ENCODE measurements at places on chromosomes 5 and 9. TPM values are rescaled to one million over a fixed set of nuclear protein-coding genes. Genes with fewer than 3 reads are reported as not detected.

DNA sequence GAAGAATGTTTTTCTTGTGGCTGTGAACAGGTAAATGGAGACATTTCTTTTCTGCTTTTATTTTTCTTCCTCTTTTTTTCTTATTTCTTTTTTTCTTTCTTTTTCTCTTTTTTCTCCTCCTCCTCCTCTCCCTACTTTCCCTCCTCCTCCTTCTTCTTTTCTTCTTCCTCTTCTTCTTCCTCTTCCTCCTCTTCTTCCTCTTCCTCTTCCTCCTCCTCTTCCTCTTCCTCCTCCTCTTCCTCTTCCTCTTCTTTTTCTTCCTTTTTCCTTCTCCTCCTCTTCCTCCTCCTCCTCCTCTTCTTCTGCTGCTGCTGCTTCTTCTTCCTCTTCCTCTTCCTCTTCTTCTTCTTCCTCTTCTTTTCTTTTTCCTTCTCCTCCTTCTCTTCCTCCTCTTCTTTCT, 65.3 kb upstream of the NTRK2 start:
- no peak for DNase-seq
- H3K4me1 ChIP-seq: no peaks in the 10 kb centered on the region
- H3K27ac ChIP-seq: no peak overlapping the region

DNA sequence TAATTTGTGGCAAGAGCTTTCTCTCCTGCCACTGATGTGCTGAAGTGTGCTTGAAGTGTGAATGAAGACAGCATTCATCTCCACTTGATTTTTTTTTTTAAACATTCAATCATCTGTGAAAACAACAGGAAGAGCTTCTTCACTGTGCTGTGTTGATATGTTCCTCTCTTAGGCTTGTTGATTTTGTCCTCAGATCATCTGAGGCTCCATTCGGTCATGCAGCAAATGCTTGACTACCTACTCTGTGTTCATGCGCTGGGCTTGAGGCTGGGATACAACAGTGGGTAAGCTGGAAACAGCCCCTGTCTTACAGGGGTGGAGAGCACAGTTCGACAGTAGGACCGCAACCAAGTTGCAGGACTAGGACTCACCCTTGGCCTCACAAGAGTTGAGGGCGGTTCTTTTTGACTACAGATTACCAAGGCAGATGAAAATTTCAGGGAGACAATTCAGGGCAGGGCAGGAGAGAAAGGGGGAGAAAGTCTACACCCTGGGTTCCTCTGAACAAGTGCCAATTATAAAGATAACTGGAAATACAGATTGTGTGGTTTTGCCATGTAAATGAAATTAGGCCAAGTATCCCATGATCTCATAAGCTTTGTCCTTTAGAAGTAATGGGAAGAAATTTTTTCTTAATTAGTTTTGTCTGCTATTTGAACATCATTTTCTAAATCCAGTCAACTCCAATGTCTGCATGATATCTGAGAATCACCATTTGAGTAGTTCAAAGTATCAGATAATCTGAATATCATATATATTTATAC, 31.0 kb upstream of the F2R start:
- H3K36me3 ChIP-seq: peaks cover 20% of the 10 kb centered on the region
- H3K27ac ChIP-seq: no peak overlapping the region
- H3K4me1 ChIP-seq: no peaks in the 10 kb centered on the region

DNA sequence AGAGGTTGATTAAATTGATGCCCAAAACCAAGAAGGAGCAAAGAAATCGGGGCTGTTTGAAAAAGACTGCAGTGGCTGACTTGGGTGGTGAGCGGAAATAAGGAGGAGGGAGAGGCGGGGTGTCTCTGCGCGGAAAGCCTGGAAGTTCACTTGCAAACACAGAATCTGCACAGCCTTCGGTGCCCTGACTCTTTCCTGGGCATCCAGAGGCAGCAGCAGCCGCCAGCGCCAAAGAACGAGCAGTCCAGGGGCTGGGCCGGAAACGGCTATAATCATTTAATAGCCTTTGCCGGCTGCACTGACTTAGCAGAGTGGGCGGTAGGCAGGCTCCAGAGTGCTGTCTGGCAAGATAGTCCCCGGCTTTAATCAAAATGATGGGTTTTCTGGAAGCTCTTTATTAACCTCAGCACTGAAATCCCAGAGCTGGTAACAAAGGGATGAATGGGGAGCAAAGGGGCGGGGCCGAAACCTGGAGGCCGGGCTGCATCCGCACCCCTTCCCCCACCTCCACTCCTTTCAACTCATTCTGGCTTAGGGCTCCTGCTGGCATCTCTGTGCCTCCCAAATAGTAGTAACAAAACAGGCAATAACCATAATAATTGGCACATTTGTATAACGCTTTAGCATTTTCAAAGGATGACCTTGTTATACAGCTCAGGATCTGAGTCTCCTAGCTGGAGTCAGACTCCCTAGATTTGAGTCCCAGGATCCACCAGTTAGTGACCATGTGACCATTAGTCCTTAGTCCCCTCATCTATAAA, 35.7 kb downstream of the PCDHAC2 start:
- H3K27ac ChIP-seq: no peak overlapping the region
- no peak for DNase-seq
- H3K27me3 ChIP-seq: peaks cover 8% of the 10 kb centered on the region
- no peak overlapping the region for H3K4me3 ChIP-seq
- H3K36me3 ChIP-seq: no peaks in the 10 kb centered on the region

- no peak overlapping the region for H3K4me3 ChIP-seq
- H3K36me3 ChIP-seq: no peaks in the 10 kb centered on the region
- H3K27ac ChIP-seq: no peak overlapping the region
- H3K27me3 ChIP-seq: no peaks in the 10 kb centered on the region
Observed at GRCh38 chr5:56673171-56673570, 142.2 kb upstream of the MAP3K1 start.

The BTNL8 gene
- total RNA-seq: 0.13 TPM

The AMBP gene
- not detected for total RNA-seq

The PCDHB6 gene
- not detected for total RNA-seq

- no peaks in the 10 kb centered on the region for H3K36me3 ChIP-seq
- no peaks in the 10 kb centered on the region for H3K27me3 ChIP-seq
- no peak for DNase-seq
- no peak overlapping the region for H3K27ac ChIP-seq
- no peaks in the 10 kb centered on the region for H3K4me1 ChIP-seq
- H3K4me3 ChIP-seq: no peak overlapping the region
Observed at GRCh38 chr5:8304341-8304740, 435.4 kb downstream of the MTRR start.

DNA sequence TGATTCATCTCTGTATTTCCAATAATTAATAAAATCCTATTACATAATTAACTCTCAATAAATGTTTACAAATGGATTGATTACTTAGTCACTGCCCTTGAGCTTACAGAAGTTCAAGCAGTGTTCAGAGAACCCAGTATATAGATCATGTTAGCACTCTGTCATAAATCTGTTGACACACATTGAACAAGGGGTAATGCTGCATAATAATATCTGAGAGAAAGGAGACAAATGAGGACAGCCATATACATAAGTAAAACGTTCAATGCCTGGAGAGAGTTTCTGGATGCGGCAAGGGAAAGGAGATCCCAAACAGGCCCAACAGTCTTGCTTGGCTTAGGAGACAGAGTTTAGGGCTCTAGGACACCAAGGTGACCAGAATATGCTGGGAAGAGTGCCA, 270.2 kb downstream of the FBXL17 start:
- no peak for DNase-seq
- H3K27ac ChIP-seq: no peak overlapping the region
- no peaks in the 10 kb centered on the region for H3K27me3 ChIP-seq
- H3K36me3 ChIP-seq: no peaks in the 10 kb centered on the region
- H3K4me1 ChIP-seq: no peaks in the 10 kb centered on the region

DNA sequence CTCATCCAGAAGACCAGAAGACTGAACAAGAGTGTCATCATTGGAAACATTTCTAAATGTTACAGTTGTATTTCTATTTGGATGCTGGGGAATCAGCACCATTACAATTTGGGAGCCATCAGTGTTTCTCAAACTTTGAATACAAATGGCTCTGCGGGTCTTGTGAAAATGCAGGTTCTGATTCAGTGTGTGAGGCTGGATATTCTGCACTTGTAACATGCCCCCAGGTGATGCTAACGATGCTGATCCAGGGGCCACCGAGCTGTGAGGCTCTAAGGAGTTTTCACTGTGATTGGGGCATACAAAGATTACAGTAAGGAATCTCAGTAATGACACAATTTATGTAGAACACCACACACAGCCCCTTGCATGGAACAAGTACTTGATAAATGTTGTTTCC, 167.7 kb downstream of the ACTL7B start:
- no peaks in the 10 kb centered on the region for H3K4me1 ChIP-seq
- no peak for DNase-seq
- H3K36me3 ChIP-seq: no peaks in the 10 kb centered on the region
- H3K4me3 ChIP-seq: no peak overlapping the region
- no peak overlapping the region for H3K27ac ChIP-seq

DNA sequence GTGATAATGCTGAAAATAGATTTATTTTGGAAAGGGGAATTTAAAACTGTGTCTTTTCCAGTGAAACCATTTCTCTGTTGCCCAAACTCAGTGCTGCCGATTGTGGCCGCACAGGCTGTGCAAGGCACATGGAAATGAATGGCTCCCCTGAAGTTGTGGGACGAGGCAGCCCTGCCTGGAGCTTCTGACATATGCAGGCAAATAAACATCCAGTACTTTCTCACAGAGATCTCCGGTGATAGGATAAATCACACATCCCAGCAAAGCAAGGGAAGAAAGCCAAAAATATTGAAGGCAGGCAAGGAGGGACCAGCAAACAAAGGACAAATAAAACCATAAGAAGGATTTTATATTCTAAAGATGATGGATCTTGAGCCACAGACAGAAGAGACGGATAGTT, 464.5 kb downstream of the MTRR start:
- no peak overlapping the region for H3K4me3 ChIP-seq
- H3K4me1 ChIP-seq: no peaks in the 10 kb centered on the region
- no peaks in the 10 kb centered on the region for H3K36me3 ChIP-seq

DNA sequence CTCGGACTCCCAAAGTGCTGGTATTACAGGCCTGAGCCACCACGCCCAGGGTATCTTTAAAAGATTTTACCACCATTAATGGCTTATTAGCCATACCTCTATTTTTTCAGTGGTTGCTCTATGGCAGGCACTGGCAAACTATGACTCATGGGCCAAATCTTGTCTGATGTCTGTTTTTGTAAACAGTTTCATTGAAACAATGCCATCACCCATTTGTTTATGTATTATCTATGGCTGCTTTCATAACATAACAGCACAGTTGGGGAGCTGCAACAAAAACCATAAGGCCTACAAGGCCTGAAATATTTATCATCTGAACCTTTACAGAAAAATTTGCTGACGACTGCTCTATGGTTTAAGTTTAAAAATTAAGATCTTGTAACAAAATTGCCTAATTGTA, 66.8 kb downstream of the SLC38A9 start:
- H3K4me1 ChIP-seq: peaks cover 8% of the 10 kb centered on the region
- DNase-seq: no peak
- no peak overlapping the region for H3K4me3 ChIP-seq

GRCh38 chr5:1019001-1019905, 10.7 kb downstream of the NKD2 start:
- H3K27me3 ChIP-seq: no peaks in the 10 kb centered on the region
- peak; percentile 25 for DNase-seq
- H3K36me3 ChIP-seq: no peaks in the 10 kb centered on the region
- H3K27ac ChIP-seq: no peak overlapping the region
- no peak overlapping the region for H3K4me3 ChIP-seq

DNA sequence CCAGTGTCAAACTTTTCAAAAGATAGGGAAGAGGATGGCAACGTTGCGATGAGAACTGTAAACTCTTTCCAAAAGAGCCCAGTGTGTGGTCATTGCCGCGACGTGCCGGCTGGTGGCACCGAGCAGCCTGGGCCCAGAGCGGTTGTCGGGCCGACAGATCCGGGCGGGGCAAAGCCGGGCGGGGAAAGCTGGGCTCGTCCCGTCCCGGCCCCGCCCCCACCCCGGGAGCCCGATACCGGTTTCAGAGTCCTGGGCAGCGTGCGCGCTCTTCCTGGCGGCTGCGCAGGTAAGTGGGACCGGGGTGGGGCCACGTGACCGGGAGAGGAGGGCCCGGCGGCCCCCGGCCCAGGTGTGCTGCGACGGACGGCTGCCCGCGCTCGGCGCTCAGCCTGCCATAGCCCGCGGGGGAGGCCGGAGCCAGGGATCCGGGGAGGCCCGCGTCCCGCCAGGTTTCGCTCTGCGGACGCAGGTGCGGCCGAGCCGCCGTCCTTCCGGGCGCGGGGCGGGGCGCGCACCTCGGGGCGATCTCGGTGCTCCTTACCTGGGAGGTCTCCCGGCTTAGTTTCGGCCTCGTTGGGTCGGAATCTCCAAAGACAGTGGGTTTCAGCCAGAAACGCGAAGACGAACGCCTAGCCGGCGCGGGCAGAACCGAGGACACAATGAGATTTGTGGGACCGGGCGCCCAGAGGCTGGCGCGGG, at the start of gene MARVELD2:
MARVELD2 (plus strand) TSS at position 232 of the 699 bp plus-strand sequence. CDS start 4,270 bp downstream, outside the sequence.
- DNase-seq: peak; percentile 16
- no peaks in the 10 kb centered on the region for H3K4me1 ChIP-seq

The SVEP1 gene
- not detected for total RNA-seq

- no peak overlapping the region for H3K27ac ChIP-seq
- no peak overlapping the region for H3K4me3 ChIP-seq
- no peaks in the 10 kb centered on the region for H3K27me3 ChIP-seq
- no peak for DNase-seq
Observed at GRCh38 chr5:134447815-134448520, 36.3 kb upstream of the CDKN2AIPNL start.

The PRR16 gene
- not detected for total RNA-seq

The FOXD4L6 gene
- not detected for total RNA-seq

The IFNE gene
- total RNA-seq: not detected

The CCNO gene
- not detected for total RNA-seq

DNA sequence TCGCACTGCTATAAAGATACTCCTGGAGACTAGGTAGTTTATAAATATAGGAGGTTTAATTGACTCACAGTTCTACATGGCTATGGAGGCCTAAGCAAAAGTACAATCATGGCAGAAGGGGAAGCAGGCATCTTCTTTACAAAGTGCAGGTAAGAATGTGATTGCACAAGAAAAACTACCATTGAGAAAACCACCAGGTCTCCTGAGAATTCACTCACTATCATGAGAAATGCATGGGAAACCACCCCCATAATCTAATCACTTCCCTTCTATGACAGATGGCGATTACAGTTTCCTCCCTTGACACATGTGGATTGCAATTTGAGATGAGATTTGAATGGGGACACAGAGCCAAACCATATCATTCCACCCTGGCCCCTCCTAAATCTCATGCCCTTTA, 121.2 kb upstream of the ST8SIA4 start:
- no peaks in the 10 kb centered on the region for H3K27me3 ChIP-seq
- no peaks in the 10 kb centered on the region for H3K36me3 ChIP-seq
- no peak overlapping the region for H3K27ac ChIP-seq
- no peak overlapping the region for H3K4me3 ChIP-seq
- no peak for DNase-seq

DNA sequence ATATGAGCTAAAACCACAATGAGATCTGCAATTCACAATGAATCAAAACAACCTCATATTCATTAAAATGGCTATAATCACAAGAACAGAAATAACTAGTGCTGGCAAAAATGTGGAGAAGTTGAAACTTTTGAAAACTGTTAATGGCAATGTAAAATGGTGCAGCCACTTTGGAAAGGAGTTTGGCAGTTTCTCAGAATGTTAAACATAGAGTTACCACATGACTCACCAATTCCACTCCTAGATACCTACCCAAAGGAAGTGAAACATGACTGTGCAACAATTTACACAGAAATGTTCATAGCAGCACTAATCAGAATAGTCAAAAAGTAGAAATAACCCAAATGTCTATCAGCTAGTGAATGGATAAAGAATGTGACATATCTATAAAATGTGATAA, 862.2 kb downstream of the DTWD2 start:
- H3K4me1 ChIP-seq: no peaks in the 10 kb centered on the region
- no peak overlapping the region for H3K27ac ChIP-seq
- no peak overlapping the region for H3K4me3 ChIP-seq
- DNase-seq: no peak

The CLINT1 gene
- total RNA-seq: 73.1 TPM

Data from CD8-positive, alpha-beta memory T cell (primary cell).